Pericardium fibroblast (primary cell): ENCODE measurements at places on chromosomes 6 and 20. TPM values are rescaled to one million over a fixed set of nuclear protein-coding genes. Genes with fewer than 3 reads are reported as not detected.

The JAG1 gene
- 18.6 and 54.8 TPM in 2 replicates for total RNA-seq

The RPS6KA2 gene
- 122 and 174 TPM in 2 replicates for total RNA-seq

The COL11A2 gene
- under 0.01 and 0.09 TPM in 2 replicates for total RNA-seq

The NT5DC1 gene
- 4.5 and 8.1 TPM in 2 replicates for total RNA-seq

The ECHDC1 gene
- 47.8 and 57.2 TPM in 2 replicates for total RNA-seq

The SLC39A7 gene
- 97.4 and 161 TPM in 2 replicates for total RNA-seq

The BHLHE23 gene
- total RNA-seq: not detected in 2 replicates

The PCIF1 gene
- 11.6 and 16.3 TPM in 2 replicates for total RNA-seq

The FRK gene
- 0.26 and 1.2 TPM in 2 replicates for total RNA-seq

The LINC00237 gene
- not detected in 2 replicates for total RNA-seq

The PHIP gene
- 9.5 and 10.0 TPM in 2 replicates for total RNA-seq

The OSTM1 gene
- 26.4 and 35.6 TPM in 2 replicates for total RNA-seq

The HSPA1L gene
- 0.12 and 0.34 TPM in 2 replicates for total RNA-seq

The NFKBIL1 gene
- total RNA-seq: 16.6 and 19.9 TPM in 2 replicates

The PNPLA1 gene
- total RNA-seq: not detected in 2 replicates

The ELOVL5 gene
- 103 TPM in 2 replicates for total RNA-seq

The SUMO4 gene
- total RNA-seq: 3.2 TPM in 1 of 2 replicates, not detected in the other

The ADGRB3 gene
- total RNA-seq: 2.3 TPM in 1 of 2 replicates, not detected in the other

The OR2H1 gene
- total RNA-seq: not detected in 2 replicates

The ZNF335 gene
- 8.8 and 11.2 TPM in 2 replicates for total RNA-seq

The OR2H2 gene
- total RNA-seq: not detected in 2 replicates

The HLA-DRB5 gene
- total RNA-seq: not detected in 2 replicates

The VNN1 gene
- 0.70 TPM in 1 of 2 replicates, not detected in the other for total RNA-seq

The WFDC12 gene
- not detected in 2 replicates for total RNA-seq

The VSX1 gene
- not detected in 2 replicates for total RNA-seq

The PGC gene
- total RNA-seq: not detected in 2 replicates

The HSD17B8 gene
- total RNA-seq: 5.7 and 9.1 TPM in 2 replicates

The SNAI1 gene
- 6.0 and 10.0 TPM in 2 replicates for total RNA-seq

The RHAG gene
- total RNA-seq: not detected in 2 replicates

The DEFB118 gene
- total RNA-seq: not detected in 2 replicates

The RNASET2 gene
- total RNA-seq: 24.5 and 31.3 TPM in 2 replicates

The CD93 gene
- 0.35 and 4.9 TPM in 2 replicates for total RNA-seq

The TCF15 gene
- total RNA-seq: under 0.01 TPM in 1 of 2 replicates, not detected in the other

The CCDC170 gene
- 0.94 TPM in 1 of 2 replicates, not detected in the other for total RNA-seq

The SLC12A5 gene
- 0.51 TPM in 1 of 2 replicates, not detected in the other for total RNA-seq

The BPIFB1 gene
- not detected in 2 replicates for total RNA-seq

The ENPP5 gene
- total RNA-seq: 0.51 and 0.70 TPM in 2 replicates

The PLEKHG1 gene
- total RNA-seq: 0.58 and 2.6 TPM in 2 replicates

The TOP1 gene
- 10.4 and 11.8 TPM in 2 replicates for total RNA-seq

The EMILIN3 gene
- 0.09 and 1.2 TPM in 2 replicates for total RNA-seq

The ETV7 gene
- total RNA-seq: not detected in 2 replicates

The AIF1 gene
- total RNA-seq: 1.4 TPM in 1 of 2 replicates, not detected in the other

The RIMS1 gene
- total RNA-seq: not detected in 2 replicates

The ID1 gene
- total RNA-seq: 150 and 254 TPM in 2 replicates

The IL17F gene
- total RNA-seq: not detected in 2 replicates

The GNRH2 gene
- total RNA-seq: not detected in 2 replicates

The MPC1 gene
- 36.4 and 37.5 TPM in 2 replicates for total RNA-seq

The LST1 gene
- total RNA-seq: not detected in 2 replicates
